Suprapubic skin (tissue), 4 donors: ENCODE measurements at places on chromosomes 5 and 9. TPM values are rescaled to one million over a fixed set of nuclear protein-coding genes. Genes with fewer than 3 reads are reported as not detected.

DNA sequence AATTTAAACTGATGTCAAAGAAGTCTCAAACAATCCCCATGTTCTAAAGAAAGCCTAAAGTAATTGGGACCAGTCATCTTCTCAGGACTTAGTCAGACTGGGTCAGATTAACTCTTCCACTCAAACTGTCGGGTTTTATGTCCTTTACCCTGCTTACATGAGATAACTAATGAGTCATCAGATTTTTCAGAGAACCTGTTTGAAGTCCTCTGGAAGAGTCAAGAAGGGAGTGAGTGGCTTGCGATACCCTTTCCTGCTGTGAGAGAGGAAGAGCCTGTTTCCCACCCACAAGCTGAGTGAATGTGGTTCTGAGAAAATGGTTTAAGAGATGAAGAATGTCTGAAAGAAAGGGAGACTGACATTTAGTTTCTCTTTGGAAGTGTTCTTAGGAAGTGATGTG, 1866.7 kb upstream of the C9orf72 start:
- DNase-seq, result no peak

DNA sequence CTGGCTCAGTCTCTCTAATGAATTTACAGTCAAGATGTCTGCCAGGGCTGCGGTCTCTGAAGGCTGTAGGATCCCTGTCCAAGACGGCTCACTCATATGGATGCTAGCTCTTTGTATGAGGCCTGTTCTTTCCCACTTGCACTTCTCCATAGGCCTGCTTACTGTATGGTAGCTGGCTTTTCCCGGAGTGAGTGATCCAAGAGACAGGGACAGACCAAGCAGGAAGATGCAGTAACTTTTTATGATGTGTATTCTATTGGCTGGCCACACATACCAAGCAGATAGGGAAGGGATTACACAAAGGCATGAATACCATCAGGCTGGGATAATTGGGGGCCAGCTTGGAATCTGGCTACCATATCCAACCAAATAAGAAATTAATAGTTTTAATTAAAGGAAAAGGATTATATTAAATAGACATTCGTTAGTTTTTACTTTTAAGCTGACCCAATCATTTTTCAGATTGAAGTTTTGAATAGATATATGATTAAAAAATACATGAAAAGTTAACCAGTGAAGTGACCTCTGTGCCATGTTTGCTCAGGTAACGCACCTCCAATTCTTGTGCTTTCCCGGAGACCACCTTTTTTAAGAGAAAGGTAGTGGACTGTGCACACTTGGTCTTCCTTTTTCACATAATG, 20.6 kb downstream of the NSD1 start:
- DNase-seq, result no peak

DNA sequence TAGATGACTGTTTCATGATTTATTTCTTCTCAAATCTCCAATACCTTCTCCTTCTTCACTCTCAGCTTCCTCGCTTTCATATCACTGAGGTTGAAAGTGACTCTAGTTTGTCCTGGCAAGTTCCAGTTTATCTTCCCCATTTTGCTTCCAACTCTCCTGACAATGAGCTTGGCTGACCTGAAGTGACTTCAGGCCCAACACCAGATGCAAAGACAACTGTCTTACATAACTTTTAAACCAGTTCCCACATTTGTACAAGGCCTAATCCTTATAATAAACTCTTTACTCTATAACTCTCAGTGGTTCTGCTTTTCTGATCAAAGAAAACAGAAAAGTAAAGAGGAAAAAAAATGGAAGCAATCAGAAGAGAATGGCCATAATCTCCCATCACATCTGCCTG, 22.0 kb downstream of the GNG10 start:
- DNase-seq, result no peak

GRCh38 chr5:112914584-112914983, 7.4 kb downstream of the REEP5 start:
- no peak for DNase-seq

- no peak for DNase-seq
Observed at GRCh38 chr5:175840050-175840841, 31.1 kb upstream of the CPLX2 start.

Gene C1QTNF3
- 30.1 TPM for total RNA-seq

Gene ANKRD31
- total RNA-seq, result 0.26 TPM
